Activated gamma-delta T cell (primary cell): ENCODE measurements at places on chromosomes 5 and 9.

DNA sequence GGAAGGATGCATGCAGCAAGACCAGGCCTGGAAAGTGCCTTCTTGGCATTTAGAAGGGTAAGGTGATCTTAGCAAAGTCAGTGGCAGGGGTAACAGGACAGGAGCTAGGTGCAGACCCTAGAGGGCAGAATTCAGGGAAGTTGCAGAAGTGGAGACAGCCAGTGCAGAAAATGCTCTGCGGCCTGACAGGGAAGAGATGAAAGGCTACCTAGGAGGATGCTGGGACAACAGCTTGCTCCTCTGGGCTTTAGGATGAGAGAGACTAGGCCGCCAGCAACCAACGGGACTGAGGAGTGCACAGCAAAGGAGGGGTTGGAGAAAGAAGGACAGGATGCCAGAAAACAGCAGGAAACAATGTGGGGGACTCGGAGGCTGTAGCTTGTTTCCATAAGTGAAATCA, 219.9 kb downstream of the FSTL4 start:
- DNase-seq = no peak

DNA sequence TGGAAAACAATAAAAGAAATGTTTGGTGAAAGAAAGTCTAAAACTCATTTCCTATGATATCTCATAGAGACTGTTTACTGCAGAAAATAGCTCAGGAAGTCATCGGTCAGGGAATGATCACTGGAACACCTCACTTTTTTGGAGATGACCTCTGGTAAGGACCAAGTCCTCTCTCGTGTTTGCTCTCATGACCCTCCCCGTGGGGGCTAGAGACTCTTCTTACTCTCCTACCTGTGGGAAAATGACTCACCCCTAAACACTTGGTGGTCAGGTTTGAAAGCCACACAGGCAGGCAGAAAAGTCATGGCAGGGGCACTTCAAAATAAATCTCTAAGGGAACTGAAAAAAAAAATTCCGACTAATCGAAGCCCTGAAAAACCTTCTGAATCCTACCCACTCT, 48.2 kb downstream of the FAM240B start:
- no peak for DNase-seq

DNA sequence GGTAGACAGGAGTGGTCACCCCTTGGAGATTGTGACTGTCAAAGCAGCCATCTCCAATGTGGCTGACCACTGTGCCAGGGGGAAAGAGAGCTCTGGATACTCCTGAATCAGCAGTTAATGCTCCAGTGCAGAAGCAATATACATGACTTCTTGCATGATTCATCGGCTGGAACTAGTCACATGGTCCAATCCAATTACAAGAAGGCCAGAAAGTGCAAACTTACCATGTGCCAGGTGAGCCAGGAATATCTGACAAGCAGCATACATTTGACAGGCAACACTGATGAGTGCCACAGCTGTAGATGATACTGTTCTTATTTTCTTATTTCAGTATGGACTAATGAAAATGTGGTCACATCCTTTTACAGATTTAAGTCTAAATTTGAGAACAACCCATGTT, 440.0 kb upstream of the MPDZ start:
- no peak for DNase-seq

- no peak for DNase-seq
These were observed 2.8 kb upstream of the STOML2 start for GRCh38 chr9:35105571-35106342.

DNA sequence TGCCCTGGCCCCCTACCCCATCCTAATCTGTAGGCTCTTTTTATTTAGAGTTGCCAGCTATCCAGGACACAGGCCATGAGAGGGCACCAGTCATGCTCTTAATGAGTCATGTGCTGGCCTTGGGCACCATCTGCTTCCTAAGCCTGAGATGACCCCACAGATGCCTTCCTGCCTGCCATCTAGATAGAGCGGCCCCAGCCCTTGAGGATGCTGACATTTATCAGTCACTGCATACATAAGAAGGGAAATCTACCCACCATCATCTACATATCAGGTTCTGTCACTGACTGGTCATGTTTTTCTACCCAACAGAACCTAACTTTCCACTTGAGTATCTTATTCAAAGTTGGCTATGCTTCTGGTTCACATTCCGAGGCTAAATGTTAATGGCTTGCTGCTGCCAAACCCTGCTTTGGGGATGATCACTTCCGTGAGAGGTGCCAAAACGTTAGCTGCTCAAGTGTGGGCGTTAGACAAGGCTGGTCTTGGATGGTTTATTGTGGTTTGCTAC, 49.9 kb upstream of the TTC23L start:
- DNase-seq = no peak

- no peak for DNase-seq
These were observed 76.3 kb upstream of the IQGAP2 start for GRCh38 chr5:76326577-76327302.

GRCh38 chr5:13357929-13358328, 586.6 kb downstream of the DNAH5 start:
- DNase-seq = no peak

- no peak for DNase-seq
These were observed 15.4 kb upstream of the CERCAM start for GRCh38 chr9:128405077-128405779.

GRCh38 chr9:125761676-125762450, 14.7 kb downstream of the PBX3 start:
- DNase-seq = no peak

DNA sequence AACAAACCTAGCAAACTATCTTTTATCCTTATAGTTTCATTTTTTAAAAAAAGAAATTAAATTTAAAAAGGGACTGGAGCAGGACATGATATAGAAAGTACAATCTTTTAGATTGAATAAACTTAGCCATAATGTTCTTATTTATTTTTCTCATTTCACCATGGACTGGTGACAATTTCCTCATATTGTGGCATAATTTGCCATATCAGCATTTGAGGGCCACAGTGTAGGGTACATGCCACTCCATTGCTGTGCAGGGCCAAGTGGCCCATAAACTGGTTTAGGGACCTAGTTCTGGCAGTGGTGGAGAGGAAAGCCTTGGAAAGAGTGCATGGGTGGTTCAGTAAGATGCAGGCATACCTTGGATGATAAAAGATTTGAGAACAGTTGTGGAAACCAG, 232.9 kb upstream of the ELL2 start:
- no peak for DNase-seq

DNA sequence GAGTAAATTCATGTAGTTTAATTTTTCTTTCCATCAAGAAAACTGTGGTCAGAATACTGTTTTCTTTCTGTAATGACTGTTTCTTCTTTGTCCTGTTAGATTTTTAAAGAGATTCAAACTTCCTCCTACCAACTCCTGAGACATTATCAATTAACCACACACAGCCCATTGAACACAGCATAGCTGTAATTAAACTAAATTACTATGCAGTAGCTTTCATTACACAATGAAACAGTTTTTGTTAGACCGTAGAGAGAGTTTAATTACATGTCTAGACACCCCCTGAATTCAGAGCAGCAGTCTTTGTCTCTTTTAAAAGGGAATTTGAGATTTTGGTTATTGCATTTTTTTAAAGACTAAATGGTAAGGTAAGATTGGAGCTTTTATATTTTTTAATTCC, 77.5 kb downstream of the STARD4 start:
- no peak for DNase-seq

- no peak for DNase-seq
These were observed 137.3 kb upstream of the ANKH start for GRCh38 chr5:15008921-15009320.

- no peak for DNase-seq
These were observed 34.2 kb downstream of the MARCHF6 start for GRCh38 chr5:10387690-10388089.

GRCh38 chr5:131196331-131196730, 25.6 kb downstream of the LYRM7 start:
- no peak for DNase-seq

GRCh38 chr9:90311811-90312210, 330.8 kb downstream of the DIRAS2 start:
- no peak for DNase-seq

- no peak for DNase-seq
These were observed 50.7 kb upstream of the ARRDC3 start for GRCh38 chr5:91433861-91434260.

GRCh38 chr9:79670269-79670961, 98.7 kb downstream of the TLE4 start:
- DNase-seq = no peak

- DNase-seq = no peak
These were observed 214.8 kb upstream of the PIK3R1 start for GRCh38 chr5:68000805-68001204.

DNA sequence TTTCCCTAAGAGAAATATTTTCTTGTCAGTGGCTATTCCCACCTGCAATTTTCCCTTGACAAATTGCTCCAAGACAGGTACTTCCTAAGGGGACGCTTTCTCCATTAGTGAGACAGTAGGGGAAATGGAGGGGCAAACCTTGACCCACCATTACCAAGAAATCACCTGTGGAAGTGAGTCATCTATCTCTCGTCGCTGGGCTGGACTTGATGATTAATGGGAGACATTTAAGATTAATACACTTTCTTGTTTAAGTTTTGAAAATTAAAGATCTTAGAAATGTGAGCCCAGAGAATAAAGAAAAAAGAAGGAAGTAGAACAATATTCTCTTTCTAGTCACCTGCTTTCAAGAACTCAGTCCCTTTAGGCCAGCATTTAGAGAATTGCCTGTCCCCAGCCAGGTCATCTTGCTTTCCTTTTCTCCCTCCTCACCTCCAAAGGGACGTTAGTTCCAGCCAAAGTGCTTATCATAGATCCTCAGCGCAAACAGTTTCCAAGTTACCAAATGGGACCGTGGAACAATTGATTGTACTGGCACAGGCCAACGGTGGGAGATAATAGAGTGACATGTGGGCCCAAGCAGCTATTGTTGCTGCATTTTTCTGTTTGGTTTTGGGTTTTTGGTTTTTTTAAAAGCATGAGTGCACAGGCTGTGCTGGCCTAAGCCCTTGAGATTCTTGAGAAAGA, 284.4 kb downstream of the ENC1 start:
- DNase-seq = no peak

DNA sequence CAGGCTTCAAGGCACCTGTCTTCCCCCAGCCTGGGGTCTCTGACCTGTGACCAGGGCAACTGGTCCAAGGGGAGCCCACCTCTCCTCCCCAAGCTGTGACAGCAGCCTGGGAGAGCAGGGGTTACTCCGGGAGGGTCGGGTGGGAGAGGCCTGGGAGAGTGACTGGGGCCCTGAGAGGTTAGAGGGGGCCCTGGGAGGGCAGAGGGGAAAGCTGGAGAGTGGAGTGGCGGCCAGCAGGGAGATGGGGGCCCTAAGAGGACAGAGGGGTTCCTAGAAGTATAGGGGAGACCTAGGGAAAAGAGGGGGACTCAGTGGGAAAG, 302 bp downstream of the LCN9 start:
- no peak for DNase-seq

GRCh38 chr9:129464972-129465833, 155.7 kb downstream of the C9orf50 start:
- no peak for DNase-seq

- DNase-seq = no peak
These were observed 18.0 kb downstream of the RXRA start for GRCh38 chr9:134344068-134344799.

DNA sequence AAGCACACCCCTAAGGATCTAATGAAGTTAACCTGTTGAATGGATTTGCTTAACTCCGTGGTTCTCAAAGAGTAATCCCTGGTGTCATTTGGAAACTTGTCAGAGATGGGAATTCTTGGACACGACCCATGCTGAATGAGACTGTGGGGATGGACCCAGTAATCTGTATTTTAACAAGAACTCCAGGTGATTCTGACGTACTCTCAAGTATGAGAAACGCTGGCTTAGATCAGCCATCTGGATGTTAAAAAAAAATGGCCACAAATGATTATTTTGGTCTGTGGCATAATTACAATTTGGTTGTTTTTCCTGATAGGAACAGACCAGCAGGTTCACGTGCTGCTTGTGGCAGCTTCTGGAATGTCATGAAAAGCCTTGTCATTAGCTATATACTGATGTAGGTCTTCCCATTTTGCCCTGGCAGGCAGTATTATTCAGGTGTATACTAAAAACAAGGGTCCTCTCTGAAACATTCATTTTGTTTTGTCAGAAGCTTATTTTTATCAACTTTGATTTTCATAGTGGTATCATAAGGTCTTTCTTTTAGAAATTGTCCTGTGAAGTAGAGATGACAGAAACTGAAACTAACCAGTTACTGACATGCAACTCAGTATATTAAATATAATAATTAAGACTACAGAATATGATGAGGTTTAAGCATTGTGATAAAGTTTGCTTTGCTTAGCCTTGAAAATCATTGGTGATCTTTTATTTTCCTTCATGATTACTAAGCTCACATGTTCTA, 15.4 kb downstream of the CPEB4 start:
- no peak for DNase-seq
